Renal cortical epithelial cell (primary cell): ENCODE measurements at places on chromosomes 3 and 15.

- DNase-seq, result no peak
Observed at GRCh38 chr3:179932674-179933073, 104.1 kb downstream of the PEX5L start.

DNA sequence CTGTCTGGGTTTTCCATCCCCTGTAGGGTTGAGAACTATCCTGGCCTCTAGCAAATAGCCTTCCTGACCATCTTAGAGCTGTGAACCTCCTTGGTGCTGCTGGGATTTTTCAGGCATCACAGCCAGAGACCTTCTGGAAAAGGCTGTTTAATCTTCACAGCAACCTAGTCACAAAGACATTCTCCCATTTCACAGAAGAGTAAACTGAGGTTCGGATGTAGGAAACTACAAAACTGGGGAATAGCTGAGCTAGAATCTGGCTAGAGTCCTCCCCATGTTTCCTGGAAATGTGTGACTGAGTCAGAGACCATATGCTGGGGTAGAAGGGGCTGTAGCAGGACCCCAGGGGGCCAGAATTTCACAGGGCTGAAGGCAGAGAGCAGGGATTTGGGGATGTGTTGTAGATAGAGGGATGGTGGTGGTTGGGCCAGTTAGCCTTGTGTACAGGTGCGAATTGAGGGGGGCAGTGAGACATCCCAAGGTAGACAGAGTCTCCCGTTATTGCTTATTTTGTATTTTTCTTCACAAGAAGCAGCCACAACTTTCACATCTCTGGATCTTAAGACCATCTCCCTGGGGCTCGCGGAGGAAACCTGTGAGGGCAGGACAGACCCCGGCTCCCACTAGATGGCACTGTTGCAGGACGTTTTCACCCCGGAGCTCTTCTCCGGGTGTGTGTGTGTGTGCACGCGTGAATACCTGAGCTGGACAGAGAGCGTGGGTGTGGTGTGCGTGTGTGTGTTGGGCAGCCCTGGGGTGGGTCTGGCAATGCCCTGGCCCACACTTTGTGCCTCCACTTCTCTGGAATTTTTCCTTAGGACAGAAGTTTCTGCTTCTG, 66.9 kb upstream of the PRR23C start:
- peak; percentile 46 for DNase-seq

- no peak for DNase-seq
Observed at GRCh38 chr15:92877416-92877815, 22.7 kb upstream of the CHD2 start.

DNA sequence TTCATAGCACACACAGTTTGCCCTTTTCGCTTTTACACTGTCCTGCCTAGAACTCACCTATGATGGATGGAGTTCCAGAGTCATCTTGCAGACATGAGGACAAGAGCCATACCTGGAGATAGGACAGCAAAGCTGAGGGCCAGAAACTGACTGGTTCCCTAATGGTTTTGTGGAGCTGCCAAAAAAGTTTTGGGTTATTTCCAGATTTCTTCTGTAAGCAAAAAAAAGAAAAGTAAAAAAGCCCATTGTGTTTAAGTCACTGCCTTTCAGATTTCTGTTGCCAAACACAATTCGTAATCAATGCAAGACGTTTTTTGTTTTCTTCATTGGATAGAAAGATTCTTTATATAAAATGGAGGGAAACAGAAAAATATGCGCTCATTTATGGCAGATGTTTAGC, 42.4 kb upstream of the KY start:
- no peak for DNase-seq

GRCh38 chr3:195172039-195172684, 98.8 kb downstream of the XXYLT1 start:
- DNase-seq, result peak; percentile 21

DNA sequence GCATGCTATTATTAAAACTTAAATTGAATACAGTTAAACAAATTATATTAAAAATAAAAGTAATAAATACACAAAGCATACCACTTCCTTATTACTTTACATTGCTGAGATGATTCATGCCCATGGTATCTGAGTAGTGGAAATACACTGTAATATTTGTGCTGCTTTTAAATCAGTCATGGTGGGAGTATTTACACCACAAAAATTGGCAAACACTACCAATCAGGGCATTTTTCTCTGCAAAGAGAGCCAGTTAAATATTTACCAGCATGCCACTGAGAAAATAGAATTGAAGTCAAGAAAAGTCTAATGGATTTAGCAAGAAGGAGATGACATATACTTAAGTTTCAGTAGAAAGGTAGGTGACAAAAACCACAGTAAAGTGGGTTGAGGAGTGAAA, 19.6 kb downstream of the PPARG start:
- DNase-seq, result peak; percentile 94
